ENCODE measurements at places on chromosomes 2 and 18.

GRCh38 chr18:49673281-49673680 lies 111.4 kb downstream of the LIPG start:
- no peak for DNase-seq

- no peak for DNase-seq
Observed at GRCh38 chr2:235293061-235293460, 200.8 kb upstream of the AGAP1 start.

DNA sequence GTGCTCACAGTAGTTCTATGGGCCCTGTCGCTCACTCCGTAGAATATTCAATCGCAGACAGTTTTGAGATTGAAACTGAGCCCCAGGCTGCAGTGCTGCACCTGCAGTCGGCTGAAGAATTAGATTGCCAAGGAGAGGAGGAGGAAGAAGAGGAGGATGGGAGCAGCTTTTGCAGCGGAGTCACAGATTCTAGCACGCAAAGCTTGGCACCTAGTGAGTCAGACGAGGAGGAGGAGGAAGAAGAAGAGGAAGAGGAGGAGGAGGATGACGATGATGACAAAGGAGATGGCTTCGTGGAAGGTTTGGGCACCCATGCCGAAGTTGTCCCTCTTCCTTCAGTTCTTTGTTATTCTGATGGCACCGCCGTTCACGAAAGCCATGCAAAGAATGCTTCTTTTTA lies 115.2 kb downstream of the GALNT3 start:
- no peak for DNase-seq

GRCh38 chr2:97697252-97698235 lies 15.8 kb upstream of the ZAP70 start:
- DNase-seq, result peak; percentile 30

DNA sequence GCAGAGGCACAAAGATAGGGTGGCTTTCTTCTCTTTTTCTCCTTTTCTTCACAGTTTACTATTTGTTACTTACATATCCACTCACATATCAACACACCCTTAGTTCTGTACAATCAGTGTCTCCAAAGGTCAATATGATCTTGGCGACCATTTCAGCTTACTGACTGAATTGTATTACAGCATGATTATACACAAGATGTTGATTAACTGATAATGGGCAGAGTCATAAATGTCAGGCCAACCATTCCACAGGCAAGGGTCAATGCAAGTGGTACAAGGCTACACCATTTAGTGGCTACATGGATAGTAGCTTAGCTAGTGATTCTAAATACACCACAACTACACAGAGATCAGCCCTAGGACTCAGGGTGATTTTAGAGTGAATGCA lies 20.4 kb upstream of the SP3 start:
- no peak for DNase-seq

GRCh38 chr2:8039732-8040131 lies 642.1 kb upstream of the ID2 start:
- DNase-seq, result no peak

DNA sequence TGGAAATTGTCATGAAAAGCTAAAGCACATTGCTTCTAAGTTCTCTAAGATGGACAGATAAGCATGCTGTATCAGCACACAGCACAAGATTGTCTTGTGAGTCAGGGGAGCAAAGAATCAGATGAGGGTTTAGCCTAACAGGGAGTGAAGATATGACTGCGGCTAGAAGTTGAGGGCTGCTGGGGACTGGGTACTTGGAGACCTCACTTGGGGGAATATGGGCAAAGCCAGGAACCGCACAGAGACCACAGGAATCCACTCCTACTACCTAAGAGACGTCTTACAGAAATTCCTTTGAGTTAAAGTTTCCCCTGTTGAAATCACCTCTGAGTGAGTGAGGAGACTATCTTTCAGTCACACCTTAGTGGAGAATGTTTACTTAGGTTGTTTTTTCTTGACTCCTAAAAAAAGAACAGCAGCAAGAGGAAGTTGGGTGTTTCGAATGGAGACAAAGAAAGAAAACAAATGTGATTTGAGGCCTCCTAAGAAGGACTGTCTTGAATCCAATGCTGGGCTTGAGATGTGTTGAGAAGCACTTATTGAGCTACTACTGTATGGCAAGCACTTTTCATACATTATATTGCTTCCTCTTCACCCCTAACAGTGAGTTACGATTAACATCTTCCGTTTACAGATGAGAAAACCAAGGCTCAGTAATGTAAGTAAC lies 100.7 kb downstream of the ANKRD44 start:
- no peak for DNase-seq

DNA sequence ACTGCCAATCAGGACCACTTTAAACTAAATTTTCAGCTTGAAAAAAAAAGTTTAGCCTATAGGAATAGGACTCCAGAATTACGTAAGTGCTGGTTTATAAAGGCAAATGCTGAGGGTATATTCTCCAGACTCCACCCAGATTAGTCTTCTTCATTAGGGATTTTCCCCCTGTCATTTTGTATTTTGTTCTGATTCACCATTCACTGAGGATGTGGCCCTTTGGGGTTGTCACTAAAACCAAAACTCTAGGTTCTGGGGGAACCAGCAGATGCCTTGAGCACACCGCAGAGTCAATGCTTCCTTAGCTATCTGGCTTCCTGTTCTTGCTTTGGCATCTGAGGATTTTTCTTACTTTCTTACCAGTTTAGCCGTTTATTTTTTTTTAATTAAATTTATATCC lies 10.5 kb downstream of the SCYGR4 start:
- DNase-seq, result no peak

DNA sequence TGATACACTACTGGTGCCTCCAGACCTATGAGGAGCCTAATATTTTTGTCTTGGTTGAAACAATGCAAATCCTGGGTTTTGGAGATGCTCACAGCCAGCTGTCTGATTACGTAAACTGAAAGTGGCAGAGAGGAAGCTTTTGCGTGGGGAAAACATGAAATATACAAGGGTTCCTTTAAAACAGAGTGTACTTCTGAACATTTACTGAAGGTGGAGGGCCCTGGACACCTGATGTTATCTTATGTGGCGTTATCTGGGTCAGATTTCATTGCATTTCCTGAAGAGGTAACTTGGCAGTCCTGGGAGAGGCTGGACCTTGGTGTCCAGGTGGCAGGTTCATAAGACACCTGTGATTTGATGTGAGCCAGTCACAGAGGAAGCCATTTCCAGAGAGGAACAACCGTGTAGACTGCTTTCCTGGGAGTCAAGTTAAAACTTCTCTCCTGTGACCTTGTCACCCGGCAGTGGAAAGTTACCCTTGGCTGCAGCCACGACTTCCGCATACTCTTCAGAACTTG lies 105.0 kb downstream of the NEDD4L start:
- no peak for DNase-seq

GRCh38 chr18:34400834-34401233 lies 176.1 kb upstream of the NOL4 start:
- no peak for DNase-seq

DNA sequence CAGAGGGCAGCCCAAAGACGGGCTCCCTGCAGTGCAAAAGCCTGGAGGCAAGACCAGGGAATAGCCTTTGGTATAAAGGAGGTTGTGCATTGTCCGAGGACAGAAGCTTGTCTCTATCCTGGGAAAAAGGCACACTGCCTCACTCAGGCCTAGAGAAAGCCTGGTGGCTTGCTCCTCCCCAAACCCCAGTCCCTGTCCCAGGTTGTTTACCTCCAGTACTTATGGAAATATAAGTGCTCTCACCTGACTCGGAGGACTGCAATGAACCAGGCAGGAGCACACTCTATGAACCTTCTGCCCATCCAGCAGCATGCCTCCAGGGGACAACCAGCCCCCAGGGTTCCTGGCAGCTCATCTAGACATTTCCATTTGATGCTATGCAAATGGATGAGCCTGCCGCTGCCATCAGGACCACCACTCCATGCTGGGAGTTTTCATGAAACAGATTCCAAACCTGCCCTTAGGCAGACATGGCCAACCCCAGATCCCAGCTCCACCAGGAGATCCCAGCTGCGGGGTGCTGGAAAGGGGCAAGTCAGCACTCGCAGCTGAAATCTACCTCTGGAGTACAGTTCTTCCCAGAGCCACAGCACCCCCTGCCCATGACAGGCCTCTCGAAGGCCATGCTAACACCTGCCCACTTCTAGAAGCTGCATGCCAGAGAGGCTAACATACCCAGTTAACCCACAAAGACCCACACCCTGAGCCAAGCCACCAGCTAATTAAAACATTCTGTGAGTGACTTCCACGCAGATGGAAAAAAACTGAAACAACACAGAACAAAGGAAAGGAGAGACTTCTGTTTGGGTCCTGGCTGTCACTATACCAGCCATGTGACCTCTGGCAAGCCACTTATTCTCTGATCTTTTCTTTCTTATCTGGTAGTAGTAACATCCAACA lies 101.7 kb downstream of the TTC32 start:
- DNase-seq, result no peak

DNA sequence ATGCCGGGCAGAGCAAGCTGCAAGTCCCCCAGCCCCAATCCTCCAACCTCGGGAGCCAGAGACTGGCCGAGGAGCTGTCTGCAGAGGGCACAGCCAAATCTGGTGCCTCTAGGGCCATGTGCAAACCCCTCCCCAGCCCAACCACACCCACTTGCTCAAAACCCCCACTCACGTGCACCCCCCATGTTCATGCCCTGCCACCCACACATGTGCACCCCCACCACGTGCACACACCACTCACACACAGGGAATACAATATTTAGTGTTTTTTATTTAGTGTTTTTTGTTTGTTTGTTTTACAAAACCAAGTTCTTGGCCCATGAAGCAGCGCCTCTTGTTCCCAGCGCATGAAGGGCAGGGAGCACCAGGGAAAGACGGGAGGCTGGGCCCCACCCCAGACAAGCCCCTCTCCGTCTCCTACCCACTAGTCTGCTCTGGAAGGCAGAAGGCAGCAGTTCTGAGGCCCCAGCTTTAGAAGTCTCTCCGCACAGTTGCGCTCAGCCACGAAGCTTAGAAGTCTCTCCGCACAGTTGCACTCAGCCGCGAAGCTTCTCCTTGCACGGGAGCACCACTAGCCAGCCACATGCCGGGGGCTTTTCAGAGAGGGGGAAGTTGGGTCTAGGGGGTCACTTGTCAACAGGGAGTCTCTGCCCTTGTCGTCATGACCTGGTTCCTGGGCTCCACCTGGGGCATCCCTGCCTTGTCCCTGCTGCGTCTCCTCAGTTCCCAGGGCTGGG lies 276.1 kb upstream of the HDAC4 start:
- no peak for DNase-seq

GRCh38 chr2:147122944-147123343 lies 721.9 kb upstream of the ACVR2A start:
- DNase-seq, result no peak

GRCh38 chr18:24019641-24020331 lies 5.2 kb downstream of the TTC39C start:
- DNase-seq, result no peak

GRCh38 chr2:226256237-226256636 lies 543.4 kb downstream of the IRS1 start:
- DNase-seq, result no peak

DNA sequence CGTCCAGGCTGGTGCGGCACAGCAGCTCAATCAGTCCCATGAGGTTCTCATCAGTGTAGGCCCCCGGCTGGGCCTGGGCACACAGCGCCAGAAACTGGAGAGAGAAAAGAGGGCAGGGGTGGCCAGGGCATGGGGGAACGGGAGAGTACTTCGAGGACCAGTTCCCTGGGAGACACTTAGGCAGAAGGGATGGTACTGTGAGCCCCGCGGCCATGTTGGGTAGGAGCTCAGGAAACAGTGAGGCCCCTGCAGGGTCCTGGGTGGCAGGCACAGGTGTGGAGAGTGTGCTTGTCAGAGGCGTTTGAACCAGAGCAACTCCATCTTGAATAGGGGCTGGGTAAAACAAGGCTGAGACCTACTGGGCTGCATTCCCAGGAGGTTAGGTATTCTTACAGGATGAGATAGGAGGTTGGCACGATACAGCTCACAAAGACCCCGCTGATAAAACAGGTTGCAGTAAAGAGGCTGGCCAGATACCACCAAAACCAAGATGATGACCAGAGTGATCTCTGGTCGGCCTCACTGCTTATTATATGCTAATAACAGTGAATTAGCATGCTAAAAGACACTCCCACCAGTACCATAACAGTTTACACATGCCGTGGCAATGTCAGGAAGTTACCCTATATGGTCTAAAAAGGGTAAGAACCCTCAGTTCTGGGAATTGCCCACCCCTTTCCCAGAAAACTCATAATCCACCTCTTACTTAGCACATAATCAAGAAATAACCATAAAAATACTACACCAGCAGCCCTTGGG lies 51.9 kb upstream of the SEMA4C start:
- no peak for DNase-seq

DNA sequence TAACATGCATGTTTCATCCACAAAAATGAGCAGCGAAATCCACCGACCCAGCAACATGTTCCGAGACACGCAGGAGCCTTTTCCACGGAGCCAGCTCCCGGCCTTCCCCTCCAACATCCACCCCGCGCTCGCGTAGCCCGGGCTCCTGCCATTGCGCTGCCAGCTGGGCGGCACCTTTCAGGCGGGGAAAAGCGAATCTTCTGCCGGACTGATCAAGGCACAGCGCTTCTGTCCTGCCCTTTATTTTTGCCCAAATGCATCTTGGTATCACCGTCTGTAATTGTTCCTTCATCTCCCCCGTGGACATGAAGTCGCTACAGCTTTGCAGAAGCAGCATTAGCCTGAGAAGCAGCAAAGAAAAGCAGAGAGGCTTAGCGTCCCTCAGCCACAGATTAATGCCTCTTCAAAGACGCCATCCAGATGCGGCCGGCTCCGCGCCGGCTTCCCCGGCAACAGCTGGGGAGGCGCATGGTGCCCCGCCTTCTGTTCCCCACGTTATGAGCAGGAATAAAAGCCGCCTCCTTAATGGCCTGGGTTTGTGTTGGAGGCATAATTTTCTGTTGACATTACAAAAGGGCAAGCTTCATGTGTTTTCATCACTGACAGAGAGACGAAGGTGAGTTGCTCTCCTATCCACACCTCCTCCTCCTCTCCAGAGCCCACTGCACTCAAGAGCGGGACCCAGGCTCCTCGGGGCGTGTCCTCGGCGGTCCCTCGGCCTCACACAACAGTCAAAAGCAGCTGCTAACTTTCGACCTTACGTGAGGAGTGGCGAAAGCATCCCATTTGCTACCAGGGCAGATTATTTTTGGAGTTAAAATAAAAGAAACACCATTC lies 122.1 kb upstream of the SALL3 start:
- DNase-seq, result no peak

DNA sequence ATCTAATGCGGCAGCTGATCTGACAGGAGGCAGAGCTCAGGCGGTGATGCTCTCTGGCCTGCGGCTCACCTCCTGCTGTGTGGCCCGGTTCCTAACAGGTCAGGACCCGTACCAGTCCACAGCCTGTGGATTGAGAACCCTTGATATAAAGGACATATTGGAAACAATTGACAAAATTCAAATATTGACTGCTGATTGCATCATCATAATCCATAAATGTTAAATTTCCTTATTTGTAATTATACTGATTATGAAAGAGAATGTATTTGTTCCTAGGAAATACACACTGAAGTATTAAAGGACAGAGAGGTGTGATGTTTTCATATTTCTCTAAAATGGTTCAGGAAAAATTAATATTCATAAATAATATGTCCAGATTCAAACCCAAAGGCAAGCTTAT lies 63.8 kb upstream of the SRD5A2 start:
- no peak for DNase-seq

Data from SHP77 treated with DMSO at 0.1 percent for 48 hours (cell line).